ENCODE measurements at places on chromosomes 7 and 10.

- DNase-seq: no peak
Observed at GRCh38 chr10:100043344-100043743, 33.6 kb upstream of the DNMBP start.

DNA sequence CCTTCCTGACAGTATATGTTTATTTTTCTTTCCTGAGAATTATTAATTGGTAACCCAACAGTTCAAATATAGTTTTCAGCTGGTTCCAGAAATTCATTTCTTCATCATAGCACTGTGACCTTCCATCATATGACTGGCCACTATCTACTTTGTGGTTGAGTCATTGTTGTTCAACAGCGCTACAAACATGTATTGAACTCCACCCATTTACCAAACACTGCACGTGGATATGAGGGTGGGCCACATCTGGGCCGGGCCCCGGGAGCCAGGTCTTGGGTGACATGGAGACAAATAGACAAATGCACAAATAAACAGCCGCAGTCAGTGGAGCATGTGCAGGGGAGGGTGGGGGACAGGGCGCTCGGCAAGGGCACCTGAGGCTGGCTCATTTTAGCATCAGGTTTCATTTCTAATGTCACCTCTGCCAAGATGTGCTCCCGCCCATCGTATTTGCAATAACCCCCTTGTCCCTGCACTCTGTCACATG, 24.0 kb upstream of the EEPD1 start:
- no peak for DNase-seq

GRCh38 chr7:106018566-106019469, 55.8 kb downstream of the CDHR3 start:
- DNase-seq: no peak

- no peak for DNase-seq
Observed at GRCh38 chr10:50470345-50470744, 153.4 kb downstream of the SGMS1 start.

DNA sequence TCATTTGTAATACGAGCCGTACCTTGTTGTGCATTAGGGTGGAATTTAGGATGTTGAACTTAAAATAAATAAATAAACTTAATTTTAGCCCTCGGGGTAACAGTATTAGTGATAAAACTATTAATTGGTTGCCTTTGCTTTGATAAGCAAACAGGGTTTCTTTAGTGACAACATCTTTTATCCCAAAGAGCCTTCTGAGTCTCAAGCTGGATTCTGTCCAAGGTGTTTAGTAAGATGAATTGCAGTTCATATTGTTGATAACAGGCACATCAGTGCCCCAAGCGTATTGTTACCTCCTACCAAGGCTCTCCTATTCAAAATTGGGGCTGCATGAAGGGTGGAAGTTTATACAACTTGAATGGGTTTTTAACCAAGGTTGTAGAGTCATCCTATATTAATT, 144.4 kb upstream of the CELF2 start:
- DNase-seq: no peak

GRCh38 chr7:30303312-30304039, 19.1 kb downstream of the ZNRF2 start:
- no peak for DNase-seq

DNA sequence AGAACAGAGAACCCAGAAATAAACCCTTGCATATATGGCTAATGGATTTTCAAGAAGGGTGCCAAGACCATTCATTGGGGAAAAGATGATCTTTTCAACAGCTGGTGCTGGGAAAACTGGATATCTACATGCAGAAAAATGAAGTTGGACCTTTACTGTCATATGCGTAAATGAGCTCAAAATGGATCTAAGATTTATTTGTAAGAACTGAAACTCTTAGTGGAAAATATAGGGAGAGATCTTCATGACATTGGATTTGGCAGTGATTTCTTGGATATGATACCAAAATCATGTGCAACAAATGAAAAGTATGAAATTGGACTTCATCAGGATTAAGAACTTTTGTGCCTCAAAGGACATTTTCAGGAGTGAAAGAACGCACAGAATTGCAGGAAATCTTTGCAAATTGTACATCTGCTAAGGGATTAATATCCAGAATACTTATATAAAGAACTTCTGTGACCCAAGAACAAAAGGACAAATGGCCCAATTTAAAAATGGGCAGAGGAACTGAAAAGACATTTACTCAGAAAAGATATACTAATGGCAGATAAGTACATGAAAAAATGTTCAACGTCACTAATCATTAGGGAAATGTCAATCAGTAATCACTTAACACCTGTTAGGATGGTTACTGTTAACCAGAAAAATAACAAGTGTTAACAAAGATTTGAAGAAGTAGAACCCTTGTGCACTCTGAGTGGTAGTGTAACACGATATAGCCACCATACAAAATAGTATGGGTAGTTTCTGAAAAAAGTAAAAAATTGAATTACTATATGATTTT, 6.1 kb downstream of the DBF4 start:
- DNase-seq: no peak

DNA sequence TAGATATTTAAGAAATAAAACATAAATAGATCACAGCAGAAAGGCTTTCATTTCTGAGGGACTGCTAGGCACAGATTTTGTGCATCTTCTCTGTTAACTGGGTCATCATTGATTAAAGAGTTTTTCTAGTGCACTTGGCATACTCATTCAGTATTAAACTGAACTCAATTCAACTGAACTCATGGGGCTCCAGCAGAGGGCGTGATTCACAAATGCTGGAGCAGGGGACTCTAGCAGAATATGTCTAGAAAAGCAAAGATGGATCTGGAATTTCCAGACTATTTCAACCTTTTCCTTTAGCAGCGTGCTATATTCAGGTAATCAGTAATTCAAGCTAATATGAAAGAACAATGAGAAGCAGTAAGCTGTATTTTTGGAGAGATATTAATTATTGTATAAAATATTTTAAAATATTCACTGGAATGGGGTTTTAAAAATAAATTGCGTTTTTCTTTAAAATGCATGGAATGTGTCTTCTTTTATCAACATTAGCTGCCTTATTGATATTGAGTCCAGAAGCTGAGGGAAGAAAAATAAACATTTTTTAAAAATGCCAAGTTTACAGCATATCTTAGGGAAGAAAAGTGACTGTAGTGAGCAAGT, 296.8 kb upstream of the CACNA2D1 start:
- DNase-seq: no peak

DNA sequence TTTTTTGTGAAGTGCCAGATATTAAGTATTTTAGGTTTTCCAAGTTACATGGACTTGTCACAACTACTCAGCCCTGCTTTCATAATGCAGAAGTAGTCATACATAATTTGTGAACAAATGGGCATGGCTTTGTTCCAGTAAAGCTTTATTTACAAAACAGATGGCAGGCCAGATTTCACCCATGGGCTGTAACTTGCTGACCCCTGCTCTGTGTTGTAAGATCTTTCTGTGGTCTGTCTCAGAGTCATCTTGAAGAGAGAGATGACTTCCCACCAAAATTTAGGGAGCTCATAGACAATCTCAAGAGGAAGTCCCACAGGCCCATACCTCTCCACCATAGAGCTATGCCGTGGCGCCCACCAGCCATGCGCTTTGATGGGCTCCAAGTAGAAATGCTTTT, 616.1 kb downstream of the LRMDA start:
- no peak for DNase-seq

- DNase-seq: no peak
Observed at GRCh38 chr7:94395141-94396036, 694 bp downstream of the COL1A2 start.

DNA sequence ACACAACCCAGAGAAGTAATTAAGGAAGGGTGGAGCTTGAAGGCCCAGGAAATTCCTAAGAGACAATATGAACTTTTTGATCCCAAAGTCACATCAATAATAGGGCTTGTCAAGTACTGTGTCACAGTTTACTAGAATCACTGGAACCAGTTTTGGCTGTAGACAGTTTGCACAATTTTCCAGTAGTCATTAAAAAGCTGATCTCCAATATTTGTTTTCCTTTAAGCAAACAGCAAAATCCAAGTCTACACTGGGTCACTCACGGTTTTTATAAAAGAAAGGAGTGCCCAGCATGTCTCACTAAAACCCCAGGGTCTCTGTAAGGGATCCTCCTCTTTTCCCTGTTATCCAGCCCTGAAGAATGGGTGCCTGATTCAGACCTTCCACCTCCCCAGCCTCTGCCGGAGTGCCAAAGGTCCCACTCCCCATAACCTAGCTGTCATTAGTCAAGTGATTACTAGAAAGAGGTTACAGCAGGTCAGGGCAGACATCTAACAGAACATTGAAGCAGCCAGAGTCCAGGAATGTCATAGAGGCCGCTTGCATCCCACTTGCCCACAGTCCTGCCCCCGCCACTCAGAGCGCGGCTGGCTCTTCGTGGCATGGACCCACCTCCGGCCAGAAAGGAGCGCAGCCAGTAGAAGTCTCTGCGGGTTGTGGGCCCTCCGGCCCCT, 552 bp downstream of the SLC25A16 start:
- DNase-seq: no peak

GRCh38 chr7:64885520-64886240, 17.4 kb upstream of the ZNF273 start:
- DNase-seq: no peak

DNA sequence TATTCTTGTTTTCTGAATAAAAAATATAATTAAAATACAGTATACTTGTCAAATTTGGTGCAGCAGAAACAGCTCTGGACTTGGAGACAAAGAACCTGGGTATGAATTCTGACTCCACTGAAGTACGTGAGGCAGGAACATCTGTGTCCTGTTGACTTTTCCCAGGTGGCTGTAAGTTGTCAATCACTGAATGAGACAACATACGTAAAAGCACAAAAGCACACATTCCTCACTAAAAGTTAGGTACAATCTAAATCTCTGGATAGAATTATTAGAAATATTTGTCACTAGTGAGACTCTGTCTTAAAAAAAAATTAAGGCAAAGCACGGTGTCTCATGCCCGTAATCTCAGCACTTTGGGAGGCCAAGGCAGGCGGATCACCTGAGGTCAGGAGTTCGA, 18.1 kb downstream of the CFAP58 start:
- no peak for DNase-seq

GRCh38 chr7:155809332-155809946, 2.8 kb downstream of the SHH start:
- no peak for DNase-seq

- no peak for DNase-seq
Observed at GRCh38 chr10:100614429-100615095, 78.8 kb downstream of the HIF1AN start.

DNA sequence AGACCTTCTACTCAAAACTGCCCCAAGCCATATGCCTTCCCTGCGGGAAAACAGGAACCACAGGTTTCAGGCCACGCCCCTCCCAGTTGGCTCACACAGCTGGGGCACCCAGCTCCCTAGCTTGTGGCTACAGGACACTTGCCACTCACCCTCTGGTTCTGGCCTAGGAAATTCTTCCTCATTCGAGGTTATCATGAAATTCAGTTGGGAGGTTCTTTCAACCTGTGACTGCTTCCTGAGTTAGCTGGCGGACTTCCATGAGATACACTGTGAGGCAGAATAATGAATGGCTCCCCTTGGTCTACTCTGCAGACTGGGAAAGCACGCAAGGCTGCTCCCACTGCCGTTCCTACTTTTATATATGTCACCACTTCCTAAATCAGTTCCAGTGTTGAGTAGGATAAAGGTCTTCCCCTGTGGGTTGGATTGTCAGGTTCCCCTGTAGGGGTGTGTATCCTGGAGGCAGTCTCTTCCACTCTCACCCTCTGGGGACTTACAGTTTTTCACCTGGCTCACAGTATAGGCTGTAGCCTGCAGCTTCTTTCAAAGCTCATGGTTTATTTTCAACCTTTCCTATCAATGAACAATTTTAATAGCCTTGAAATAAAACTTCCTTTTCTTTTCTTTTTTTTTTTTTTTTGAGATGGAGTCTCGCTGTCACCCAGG, 37.0 kb downstream of the GPR22 start:
- DNase-seq: no peak

GRCh38 chr10:32056136-32057035, at the start of gene KIF5B:
TSS of gene KIF5B (minus strand) at chr10:32056425. CDS start at chr10:32055973, 452 bp downstream.
- peak; percentile 91 for DNase-seq

DNA sequence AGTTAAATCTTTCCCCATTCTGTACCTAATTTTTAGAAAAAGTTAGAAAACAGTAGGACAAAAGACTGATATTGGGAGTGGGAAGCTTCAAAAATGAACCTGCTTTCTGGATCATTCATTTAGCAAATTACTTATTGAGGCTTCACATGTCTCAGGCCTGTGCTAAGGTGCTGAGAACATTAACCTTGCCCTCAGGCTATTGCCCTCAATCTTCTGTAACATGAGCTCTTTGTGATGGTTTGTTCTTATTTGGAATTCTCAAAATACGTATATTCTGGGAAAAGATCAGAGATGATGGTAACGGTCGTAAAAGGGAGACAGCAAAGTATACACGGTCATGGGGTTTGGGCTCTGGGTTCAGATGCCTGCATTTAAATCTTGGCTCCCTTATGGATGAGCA, 39.5 kb upstream of the PRKG1 start:
- no peak for DNase-seq

DNA sequence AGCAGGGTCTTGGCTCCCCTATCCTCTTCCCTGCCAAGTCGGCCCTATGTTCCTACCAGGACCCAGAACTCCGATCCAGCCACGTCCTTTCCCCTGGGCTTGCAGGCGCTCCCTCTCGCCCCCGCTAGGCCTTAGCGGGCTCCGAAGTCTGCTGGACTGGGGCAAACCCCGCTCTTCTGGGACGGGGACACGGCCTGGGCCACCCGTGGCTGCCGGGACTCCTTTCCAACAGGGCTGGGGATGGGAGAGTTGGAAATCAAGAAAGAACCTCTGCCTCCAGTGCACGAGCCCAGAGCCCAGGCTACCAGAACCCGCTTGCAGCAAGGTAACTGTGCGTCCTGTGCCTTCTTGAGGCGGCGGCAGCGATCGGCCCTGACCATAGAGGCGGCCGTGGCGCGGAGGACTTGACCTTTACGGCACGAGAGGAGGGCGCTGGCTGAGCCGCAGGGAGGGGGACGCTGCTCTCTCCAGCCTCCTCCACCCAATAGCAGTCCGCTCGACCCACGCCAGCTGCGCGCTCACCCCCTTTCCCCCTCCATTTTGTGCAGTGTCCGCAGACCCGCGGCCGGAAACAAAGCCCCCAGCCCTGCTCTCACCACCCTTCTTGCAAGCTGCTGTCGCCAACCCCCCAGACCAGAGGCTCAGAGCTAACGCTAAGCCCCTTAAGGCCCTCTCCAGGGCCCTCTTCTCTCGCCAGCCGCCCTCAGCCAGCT, 7.0 kb upstream of the HOXA11 start:
- DNase-seq: no peak

DNA sequence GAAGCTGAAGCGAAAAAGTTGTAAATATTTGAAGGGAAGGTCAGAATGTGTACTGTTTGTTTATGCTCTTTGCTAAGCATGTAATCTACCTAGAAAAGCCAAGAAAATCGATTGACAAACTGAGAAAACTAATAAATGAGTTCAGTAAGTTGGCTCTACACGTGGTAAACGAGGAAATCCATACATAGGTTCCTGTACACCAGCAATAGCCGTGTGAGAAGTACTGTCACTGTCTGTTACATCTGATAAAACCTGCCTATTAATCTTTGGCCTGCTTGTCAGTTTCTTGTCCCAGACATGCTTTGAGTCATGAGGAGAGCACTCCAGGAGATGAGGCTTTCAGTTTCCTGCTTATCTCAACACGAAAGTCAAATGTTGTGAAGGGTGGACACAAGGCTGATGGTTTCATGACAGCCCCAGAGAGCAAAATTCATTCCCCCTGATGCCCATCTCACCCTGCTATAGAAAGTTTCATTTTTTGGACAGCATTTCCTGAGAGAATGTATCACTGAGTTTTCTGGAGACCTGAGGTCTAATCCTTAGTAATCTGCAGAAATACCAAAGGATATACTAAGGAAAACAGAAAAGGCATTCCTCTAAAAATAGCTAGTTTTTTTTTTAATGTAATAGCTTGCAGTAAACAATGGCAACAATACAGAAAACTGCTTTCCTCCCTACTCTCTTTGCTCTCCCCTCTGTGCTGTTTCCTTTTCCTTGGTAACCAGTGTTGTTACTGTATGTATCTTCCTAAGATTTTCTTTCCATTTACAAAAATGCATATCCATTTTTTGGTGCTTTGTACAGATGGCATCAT, 18.8 kb downstream of the BMPR1A start:
- no peak for DNase-seq

Measured in CD4-positive, alpha-beta T cell treated with Interleukin-17A for 4 hours (primary cell).